ENCODE measurements at places on chromosomes 3 and 15.

DNA sequence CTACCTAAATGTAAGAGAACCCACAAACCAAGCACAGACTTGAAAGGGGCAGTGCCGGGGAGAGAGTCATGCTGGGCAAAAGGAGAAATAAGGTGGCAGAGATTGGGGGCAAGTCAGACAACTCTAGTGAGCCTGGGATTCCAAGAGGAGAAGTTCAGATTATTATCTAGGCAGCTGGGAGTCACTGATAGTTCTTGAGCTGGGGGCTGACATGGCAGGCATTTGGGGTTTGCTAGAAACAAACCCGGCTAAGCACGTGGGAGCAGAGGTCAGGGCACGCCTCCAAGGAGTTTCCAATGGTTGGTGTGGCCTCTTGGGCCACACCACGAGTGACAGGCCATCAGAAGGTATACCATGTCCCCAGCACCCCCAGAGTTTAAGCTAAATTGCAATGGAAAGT is 27.6 kb downstream of the SLC6A6 start:
- DNase-seq: no peak

DNA sequence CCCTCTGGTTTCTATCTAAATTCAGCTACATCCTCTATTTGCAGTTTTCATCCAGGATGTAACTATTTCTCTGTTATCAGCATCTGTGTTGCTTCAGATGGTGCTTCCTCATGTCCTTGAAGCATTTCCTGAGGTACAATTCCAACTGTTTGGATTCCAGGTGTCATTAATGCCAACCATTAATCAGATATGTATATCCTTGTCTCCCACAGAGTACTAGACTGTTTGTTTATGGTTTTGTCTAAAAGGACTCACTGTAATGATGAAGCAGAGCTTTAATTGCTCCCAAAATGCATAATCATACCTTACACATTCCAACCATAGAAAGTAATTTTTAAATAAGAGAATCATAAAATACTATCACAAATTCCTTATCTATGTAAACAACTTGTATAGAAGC is 288.5 kb upstream of the MME start:
- DNase-seq: no peak

GRCh38 chr15:76199106-76200082 is 111.9 kb downstream of the ETFA start:
- peak; percentile 34 for DNase-seq

DNA sequence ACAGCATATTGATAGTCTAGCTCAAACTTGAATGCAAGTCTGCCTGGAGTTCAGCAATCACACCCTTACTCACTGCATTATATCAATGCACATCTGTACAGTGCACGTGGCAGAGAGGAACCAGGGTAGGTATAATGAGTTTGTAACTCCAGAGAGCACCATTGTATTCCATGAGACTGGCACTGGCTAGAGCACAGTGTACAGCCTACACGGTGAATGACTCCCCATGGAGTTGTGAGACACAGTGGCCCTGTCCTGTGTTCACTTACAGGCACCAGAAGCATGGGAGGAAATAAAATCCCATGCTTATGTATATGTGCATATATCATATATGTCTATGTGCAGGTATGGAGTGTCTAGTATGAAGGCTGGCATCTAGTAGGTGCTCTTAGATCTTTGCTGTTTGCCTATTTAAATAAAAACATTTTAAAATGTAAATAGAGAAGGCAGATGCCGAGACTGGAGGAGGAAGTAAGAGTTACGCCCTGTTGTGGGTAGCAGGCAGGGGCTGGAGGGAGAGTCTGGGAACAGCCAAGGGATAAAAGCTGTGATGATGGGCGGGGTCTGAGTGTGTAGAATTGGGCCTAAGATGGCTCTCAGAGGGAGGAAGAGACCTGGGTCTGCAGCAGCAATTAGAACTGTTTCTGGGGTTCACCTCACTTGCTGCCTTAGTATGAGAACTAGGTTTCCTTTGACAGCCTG is 360.7 kb upstream of the ICE2 start:
- no peak for DNase-seq

GRCh38 chr3:69014022-69014580 is 617 bp upstream of the EOGT start:
- no peak for DNase-seq

GRCh38 chr15:60883691-60884640 is 345.1 kb downstream of the RORA start:
- no peak for DNase-seq

DNA sequence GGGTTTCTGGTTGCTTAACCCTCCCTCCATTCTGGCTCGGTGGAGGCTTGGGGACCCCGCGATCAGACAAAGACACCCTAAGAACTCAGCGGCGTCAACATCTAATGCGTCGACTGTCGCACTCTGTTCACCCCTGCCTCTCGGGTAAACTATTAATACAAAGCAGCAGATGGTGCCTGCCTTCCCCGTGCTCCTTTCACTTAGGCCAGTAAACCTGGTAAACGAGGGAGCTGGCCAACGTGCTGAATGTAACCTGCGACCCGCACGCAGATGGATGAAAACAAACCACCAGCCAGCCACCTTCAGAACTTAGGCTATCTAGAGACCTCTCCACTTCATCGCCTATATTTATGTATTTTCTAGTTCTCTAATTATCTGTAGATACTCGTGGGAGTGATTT is 848 bp upstream of the CADPS start:
- DNase-seq: peak; percentile 16

DNA sequence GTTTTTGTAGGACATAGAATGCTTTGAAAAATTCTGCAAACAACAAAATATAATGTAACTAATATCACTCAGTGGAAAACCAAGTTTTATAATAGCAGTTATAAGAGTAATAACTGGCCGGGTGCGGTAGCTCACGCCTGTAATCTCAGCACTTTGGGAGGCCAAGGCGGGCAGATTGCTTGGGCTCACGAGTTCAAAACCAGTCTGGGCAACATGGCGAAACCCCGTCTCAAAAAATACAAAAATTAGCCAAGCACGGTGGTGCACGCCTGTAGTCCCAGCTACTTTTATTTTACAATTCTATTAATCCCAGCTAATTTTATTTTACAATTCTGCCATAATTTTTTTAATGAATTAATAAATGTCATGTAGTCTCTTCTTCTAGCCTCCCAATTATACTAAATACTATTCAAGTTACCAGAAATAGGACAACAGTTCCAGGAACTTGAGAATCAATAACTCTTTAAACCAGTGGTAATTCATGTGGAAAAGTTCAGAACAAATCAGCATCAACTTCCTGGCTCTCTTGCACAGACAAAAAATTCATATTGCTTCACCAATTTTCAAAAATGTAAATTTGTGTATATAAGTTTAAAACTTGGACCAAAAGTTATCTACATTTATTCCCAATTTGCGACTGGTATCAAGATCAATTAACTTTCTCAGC is 2.2 kb downstream of the DENND4A start:
- DNase-seq: no peak

DNA sequence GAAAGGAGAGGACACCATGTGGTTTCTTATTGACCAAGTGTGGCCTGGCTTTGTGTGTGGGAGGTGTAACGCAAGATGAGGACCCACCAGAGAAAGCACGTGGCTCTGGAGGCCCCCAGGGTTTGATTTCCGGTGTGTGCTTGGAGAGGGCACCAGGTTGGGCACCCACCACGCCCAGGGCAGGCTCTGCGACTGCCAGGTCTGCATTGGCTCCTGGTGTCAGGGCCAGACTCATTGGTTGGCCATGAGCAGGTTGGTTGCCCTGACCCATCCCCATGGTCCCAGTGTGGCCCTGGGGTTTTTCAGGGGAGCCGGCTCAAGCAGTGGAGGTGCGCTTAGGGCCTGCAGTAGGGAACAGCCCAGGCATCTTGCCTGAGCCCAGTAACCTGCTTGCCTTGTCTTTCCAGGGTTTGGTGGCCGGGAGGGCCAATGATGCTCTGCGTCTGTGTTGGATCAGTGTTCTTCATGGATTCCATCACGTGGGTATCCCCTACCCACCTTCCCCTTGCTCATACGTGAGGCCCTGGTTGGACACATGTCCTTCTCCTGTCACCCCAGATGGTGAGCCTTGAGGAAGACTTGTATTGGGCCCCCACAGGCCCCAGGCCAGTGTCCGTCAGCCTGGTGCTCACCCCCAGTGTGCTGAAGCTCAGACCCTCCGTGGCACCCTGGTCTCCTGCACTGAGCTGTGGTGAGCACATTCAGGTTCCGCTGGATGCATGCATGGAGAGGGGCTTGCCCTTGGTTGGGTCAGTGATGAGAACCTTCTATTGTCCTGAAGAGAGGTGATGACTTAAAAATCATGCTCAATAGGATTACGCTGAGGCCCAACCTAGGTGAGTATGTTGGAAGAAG is 193.9 kb downstream of the UBE3A start:
- no peak for DNase-seq

DNA sequence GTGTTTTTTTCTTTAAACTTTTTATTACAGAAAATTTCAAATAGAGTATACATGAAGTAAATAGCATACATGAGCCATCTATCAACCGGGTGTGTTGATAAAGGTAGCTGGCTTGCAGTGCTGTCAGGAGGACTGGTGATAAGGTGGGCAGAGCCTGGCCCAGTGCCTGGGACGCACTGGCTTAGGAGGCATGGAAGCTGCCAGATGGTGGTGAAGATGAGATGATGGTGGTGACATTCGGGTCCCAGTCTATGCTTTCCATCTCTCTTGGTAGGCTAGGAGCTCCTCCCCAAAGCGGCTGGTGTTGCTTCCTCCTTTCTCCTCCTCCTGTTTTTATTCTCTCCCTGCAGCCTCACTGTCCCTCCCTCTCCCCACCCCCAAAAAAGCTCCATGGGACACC is 101.7 kb downstream of the ADCY5 start:
- DNase-seq: no peak

- DNase-seq: no peak
Measured at GRCh38 chr3:68025189-68025588, 370.8 kb upstream of the SUCLG2 start.

DNA sequence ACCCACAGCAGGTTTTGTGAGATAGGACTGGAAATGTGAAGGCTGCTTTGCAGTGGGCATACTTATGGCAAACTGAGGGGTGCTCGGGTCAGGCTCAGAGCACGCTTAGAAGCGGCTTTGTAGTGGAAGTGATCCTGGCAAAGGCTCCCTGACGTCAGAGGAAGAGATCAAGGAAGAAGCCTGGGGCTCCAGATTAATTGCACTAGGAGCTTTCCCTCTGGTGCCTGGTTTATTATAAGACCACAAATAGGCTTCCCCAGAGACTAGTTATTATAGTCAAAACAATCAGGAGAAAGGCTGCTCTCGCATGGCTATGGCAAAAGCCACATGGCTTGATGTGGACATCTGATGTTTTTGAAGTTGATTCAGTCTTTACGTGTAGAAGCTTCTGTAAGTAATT is 515.1 kb downstream of the GABRG3 start:
- no peak for DNase-seq

- no peak for DNase-seq
Measured at GRCh38 chr3:185851046-185851445, 26.2 kb upstream of the IGF2BP2 start.

DNA sequence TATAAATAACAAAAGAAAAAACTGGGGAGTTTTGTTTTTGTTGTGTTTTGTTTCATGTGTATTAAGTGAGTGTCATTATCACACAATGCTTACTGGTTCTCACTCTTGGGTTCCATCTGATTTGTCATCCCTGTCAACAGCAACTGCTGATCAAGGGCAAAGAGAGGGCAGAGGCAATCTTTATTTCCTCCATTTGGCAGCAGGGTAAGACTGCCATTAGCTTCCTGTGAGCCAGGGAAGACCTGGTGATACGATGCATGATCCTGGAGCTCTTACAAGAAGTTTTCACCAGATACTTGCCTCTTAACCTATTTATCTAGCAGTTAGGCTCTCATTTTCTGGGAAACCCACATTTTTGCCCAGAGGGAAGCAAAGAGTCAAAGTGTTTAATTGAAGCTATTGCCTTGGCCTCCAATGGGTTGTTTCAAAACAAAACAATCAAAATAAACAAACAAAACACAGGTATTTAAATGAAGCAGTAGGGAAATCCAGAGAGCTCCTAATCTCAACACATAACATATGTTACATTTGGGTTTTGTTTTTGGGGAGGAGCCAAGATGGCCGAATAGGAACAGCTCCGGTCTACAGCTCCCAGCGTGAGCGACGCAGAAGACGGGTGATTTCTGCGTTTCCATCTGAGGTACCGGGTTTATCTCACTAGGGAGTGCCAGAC is 529.8 kb downstream of the MAGI1 start:
- no peak for DNase-seq

DNA sequence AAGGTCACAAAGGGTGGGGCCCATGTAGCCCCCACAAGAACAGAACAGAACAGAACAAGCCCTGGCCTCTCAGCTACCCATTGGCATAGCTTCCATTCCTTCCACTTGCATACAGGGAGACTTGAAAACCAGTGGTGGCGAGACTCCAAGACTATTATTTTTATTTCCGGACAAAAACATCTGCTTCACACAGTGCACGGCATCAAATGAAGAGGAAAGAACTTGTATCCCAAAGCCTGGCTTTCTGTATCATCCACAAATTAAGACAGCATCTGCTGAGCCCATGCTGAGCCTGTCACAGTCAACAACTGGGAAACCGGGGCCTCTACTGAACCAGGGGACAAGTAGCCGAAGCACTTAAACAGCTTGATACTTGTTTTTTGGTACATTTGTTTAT is 56.0 kb downstream of the CLEC3B start:
- DNase-seq: no peak

GRCh38 chr3:97981886-97982285 is 9.7 kb upstream of the RIOX2 start:
- DNase-seq: no peak

DNA sequence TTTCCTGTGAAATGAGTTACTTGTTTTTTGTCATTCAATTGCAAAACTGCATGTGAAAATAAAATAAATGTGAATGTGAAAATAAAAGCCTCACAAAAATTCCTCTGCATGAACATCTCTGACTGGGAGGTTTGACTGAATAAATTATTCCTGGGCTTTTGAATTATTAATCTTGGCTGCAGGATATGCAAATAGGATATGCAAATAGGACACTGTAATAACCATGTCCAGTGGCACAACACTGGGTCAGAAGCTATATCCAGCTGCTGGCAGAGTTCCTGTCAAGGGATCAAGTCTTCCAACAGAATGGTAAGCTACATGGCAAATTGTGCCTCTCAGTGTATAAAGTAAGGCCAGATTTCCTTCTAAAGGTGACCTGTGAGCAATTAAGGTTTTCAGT is at the start of gene SUCNR1:
Gene SUCNR1, plus strand, starts transcription at position 246 of the 400 bp plus-strand sequence. CDS start 6,250 bp downstream, outside the sequence.
- no peak for DNase-seq

DNA sequence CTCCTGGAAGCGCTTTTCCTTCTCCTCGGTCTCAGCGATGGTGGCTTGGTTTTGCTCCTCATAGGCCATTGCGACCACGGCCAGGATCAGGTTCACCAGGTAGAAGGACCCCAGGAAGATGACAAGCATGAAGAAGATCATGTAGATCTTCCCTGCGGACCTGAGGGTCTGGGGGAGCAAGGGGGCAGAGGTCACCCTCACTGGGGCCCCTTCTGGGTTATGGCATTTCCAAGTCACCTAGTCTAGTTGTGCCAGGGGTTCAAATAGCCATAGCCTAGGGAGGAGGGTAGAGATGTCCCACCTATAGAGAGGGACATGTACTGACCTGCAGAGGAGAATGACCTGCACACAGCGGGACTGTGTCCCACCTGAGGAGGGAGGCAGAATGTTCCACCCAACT is 43.5 kb downstream of the SCN5A start:
- no peak for DNase-seq

- DNase-seq: no peak
Measured at GRCh38 chr3:37907906-37908305, 46.2 kb downstream of the CTDSPL start.

- no peak for DNase-seq
Measured at GRCh38 chr15:29558261-29558660, 264.0 kb downstream of the TJP1 start.

GRCh38 chr3:112391648-112392047 is 58.7 kb downstream of the CD200 start:
- DNase-seq: no peak

All from skeletal muscle cell (primary cell).